ENCODE measurements at places on chromosomes 12 and 14. TPM values are rescaled to one million over a fixed set of nuclear protein-coding genes. Genes with fewer than 3 reads are reported as not detected.

CAPS2 gene
- total RNA-seq: 0.57 TPM

BMAL2 gene
- total RNA-seq: 37.9 TPM

NKX2-1 gene
- total RNA-seq: not detected

GALNT8 gene
- total RNA-seq: 0.33 TPM

AQP5 gene
- total RNA-seq: not detected

MAP1LC3B2 gene
- total RNA-seq: 0.86 TPM

CHST11 gene
- 6.2 TPM for total RNA-seq

KCNC2 gene
- total RNA-seq: not detected

TAS2R19 gene
- total RNA-seq: 5.5 TPM

PKP2 gene
- 3.4 TPM for total RNA-seq

KSR2 gene
- 1.3 TPM for total RNA-seq

HCAR2 gene
- total RNA-seq: not detected

NTS gene
- total RNA-seq: not detected

PRR13 gene
- 68.9 TPM for total RNA-seq

ATP2B1 gene
- 28.1 TPM for total RNA-seq

KRT75 gene
- total RNA-seq: not detected

MMP19 gene
- total RNA-seq: 0.65 TPM

C12orf43 gene
- 23.2 TPM for total RNA-seq

TTC7B gene
- 59.6 TPM for total RNA-seq

PRKCH gene
- total RNA-seq: 194 TPM

CKB gene
- total RNA-seq: 1.9 TPM

KLRC3 gene
- total RNA-seq: not detected

IFI27L2 gene
- total RNA-seq: 11.8 TPM

DPPA3 gene
- not detected for total RNA-seq

INHBE gene
- not detected for total RNA-seq

STON2 gene
- 3.6 TPM for total RNA-seq

NOXRED1 gene
- not detected for total RNA-seq

SERPINA5 gene
- 0.19 TPM for total RNA-seq

CAPZA3 gene
- not detected for total RNA-seq

WIF1 gene
- not detected for total RNA-seq

SLC2A13 gene
- total RNA-seq: 6.1 TPM

TCL1B gene
- total RNA-seq: not detected

ST8SIA1 gene
- under 0.01 TPM for total RNA-seq

TTC6 gene
- 0.19 TPM for total RNA-seq

PELI2 gene
- 11.3 TPM for total RNA-seq

RNASE3 gene
- not detected for total RNA-seq

KRT83 gene
- not detected for total RNA-seq

P2RX2 gene
- total RNA-seq: not detected

WNT1 gene
- not detected for total RNA-seq

SLC6A15 gene
- 2.3 TPM for total RNA-seq

TMEM121 gene
- 5.6 TPM for total RNA-seq

NABP2 gene
- total RNA-seq: 33.0 TPM

CYP27B1 gene
- total RNA-seq: 0.67 TPM

PTHLH gene
- 0.86 TPM for total RNA-seq

NEUROD4 gene
- total RNA-seq: not detected

SLC38A4 gene
- total RNA-seq: 0.33 TPM

NID2 gene
- total RNA-seq: 31.7 TPM

TAMALIN gene
- total RNA-seq: 58.5 TPM

KRT2 gene
- not detected for total RNA-seq

FGF23 gene
- not detected for total RNA-seq

TSHR gene
- total RNA-seq: not detected

ERP27 gene
- 0.33 TPM for total RNA-seq

LRP1 gene
- 1.6 TPM for total RNA-seq

KLRC1 gene
- total RNA-seq: not detected

RTL1 gene
- total RNA-seq: not detected

PPP4R4 gene
- not detected for total RNA-seq

KLRD1 gene
- under 0.01 TPM for total RNA-seq
